ENCODE measurements at places on chromosomes 1 and 21.

GRCh38 chr1:32972814-32973428 is 8.3 kb upstream of the RNF19B start:
- DNase-seq, result peak; percentile 79

- no peak for DNase-seq
These were observed 95.0 kb downstream of the SGIP1 start for GRCh38 chr1:66628926-66629325.

- no peak for DNase-seq
These were observed 57.7 kb downstream of the TRIM11 start for GRCh38 chr1:228348708-228349467.

DNA sequence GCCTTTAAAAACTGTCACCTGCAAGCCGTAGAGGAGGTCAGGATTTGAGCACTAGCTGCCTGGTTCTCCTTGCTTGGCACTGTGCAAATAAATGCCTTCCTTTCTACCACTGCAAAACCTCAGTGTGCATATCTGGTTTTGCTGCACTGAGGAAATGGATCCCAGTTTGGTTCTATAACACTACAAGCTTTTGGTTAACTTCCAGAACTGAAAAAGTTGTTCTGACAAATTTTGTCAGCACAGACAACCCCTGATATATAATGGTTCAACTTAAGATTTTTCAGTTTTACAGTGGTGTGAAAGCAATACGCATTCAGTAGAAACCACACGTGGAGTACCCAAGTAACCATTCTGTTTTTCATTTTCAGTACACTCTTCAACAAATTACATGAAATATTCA is 29.8 kb upstream of the GALNT2 start:
- DNase-seq, result no peak

- DNase-seq, result no peak
These were observed 21.4 kb downstream of the GNB1 start for GRCh38 chr1:1869469-1869868.

Measured in C1 segment of cervical spinal cord (tissue), 14 donors.